ENCODE measurements at places on chromosomes 11 and 22.

- no peak for DNase-seq
Observed at GRCh38 chr11:104881117-104881794, 17.0 kb downstream of the CASP12 start.

- no peak for DNase-seq
Observed at GRCh38 chr11:111846063-111846462, 25.3 kb downstream of the ALG9 start.

- DNase-seq, result no peak
Observed at GRCh38 chr11:46280706-46281105, 3.2 kb downstream of the CREB3L1 start.

DNA sequence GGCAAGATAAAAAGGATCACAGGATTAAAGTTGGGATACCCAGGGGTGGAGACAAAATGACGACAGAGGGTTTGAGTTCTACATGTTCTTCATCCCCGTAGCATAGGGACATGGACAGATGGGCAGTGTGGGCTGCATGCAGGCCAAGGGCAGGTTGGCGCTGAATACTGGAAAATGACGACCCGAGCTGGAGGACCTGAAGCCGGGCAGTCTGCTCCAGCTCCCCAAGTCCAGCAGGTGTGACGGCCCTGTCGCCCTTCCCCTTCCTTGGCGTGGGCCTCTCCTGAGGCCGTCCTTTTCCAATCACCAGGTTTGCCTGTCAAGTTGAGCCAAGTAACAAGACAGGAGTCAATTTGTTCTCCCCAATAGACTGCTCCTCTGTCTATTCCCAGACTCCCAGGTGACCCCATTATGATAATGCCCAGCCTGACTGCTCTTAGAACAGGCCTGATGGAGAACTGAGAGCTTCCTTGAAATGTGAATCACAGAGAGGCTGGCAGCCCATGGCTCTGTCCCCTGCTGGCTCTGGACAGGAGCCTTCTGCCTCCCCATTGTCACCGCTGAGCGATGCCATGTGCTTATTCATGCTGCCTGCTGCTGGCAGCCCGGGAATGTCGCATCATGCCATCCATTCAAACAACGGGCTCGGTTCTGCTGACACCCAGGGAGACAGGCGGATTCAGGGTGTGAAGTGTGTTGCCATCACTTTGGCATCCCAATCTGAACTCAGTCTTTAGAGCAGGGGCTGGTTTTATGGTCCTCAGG lies 392.1 kb downstream of the NTM start:
- no peak for DNase-seq

GRCh38 chr11:8106679-8107078 lies 25.7 kb downstream of the TUB start:
- no peak for DNase-seq

DNA sequence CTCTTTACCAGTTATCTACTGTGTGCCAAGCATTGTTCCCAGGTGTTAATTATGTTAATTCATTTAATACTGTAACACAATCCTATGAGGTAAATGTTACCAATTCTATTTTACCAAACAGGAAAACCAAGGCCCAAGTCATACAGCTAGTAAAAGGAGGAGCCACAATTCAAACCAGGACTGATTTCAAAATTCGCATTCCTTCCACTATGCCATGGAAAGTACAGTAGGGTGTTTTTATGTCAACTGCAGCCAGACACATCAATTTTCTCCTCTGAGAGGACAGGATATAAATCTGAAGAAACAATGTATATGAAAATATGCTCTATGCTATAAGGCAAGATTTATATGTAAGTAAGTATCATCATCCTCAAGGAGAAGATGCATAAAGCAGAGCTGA lies 104.3 kb downstream of the RPL27A start:
- DNase-seq, result no peak

DNA sequence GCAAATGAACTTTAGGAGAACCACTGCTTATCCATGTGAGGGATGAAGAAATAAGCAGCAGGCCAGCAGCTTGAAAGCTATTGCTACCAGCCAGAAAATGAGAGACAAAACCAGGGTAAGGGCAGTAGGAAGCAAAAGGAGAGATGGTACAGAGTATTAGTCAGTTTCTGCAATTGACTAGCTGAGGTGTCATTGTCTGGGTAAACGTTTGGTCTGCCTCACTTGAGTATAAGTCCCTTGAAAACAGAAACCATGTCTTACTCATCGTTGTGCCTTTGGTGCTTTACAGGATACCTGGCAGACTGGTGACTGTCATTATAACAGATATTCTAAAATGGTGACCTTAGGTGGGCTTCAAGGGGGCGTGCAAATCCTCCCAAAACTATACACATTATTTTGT lies 63.9 kb upstream of the USP47 start:
- no peak for DNase-seq

DNA sequence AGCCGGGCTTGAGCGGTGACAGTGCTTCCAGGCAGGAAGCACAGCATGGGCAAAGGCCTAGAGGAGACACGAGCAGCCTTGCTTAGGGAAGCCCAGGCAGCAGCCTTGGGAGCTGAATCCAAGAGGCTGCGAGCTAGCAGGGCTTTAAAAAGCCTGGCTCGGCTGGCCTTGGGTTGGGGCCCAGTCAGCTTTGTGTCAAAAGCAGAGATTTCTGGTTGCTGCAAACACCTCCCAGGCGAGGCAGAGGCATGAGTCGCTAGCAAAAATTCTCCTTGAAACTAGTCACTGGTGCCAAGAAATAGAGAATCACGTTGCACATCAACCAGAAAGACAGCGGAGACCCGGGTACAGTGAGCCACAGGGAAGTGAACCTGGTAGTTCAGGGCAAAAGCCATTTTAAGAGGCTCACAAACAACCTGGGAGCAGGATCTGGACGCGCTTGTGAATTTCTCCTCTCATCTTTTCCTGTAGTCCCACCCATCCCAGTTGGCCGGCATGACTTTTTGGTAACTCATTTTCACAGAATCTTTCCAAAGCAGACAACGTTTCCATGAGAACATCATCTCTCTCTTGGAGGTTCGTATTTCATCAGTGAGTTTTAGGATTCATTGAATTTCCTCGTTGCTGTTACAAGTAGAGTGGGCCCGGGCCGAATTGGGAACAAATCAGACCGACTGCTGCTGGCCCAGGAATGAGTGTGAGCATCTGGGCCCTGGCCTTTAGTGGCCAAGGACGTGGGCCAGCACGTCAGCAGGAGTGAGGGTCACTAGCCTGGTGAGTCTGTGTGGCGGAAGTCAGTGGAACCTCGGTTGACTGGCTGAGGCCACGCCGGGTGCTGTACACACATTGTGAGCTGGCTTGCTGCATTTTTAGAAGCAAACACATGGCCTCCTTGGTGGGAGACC lies 16.4 kb upstream of the FGF4 start:
- no peak for DNase-seq

DNA sequence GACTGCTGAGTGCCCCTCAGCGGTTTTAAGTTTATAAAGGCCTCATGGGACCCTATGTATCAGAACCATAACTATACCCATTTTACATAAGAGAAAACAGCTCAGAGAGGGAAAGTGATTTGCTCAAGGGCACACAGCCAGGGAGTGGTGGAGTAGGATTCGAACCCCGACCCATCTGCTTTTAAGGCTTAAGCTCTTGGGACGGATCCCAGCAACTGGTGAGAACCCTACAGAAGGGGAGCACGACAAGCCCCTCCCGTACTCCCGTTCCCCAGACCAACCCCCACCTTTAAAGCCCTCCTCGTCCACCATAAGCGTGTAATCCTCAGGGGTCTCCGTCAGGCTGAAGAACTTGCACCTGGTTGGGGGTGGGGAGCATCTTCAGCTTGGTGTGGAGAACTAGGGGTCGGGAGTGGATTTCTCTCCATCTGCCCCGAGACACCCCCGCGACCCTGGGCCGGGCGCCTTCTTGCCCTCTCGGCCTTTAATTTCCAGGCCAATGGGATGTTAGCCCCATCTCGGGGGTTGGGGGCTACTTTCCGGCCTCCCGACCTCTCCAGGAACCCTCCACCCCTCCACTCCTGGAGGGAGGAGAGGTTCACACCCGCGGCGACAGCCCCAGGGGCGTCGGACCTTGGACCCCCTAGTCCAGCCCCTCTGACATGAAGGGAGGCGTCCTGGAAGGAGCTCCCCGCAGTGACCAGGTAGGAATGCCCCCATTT lies 725 bp downstream of the CASTOR1 start:
- no peak for DNase-seq

- DNase-seq, result no peak
Observed at GRCh38 chr11:15406851-15407351, 292.2 kb downstream of the INSC start.

- no peak for DNase-seq
Observed at GRCh38 chr11:126026579-126026978, 36.1 kb downstream of the CDON start.

DNA sequence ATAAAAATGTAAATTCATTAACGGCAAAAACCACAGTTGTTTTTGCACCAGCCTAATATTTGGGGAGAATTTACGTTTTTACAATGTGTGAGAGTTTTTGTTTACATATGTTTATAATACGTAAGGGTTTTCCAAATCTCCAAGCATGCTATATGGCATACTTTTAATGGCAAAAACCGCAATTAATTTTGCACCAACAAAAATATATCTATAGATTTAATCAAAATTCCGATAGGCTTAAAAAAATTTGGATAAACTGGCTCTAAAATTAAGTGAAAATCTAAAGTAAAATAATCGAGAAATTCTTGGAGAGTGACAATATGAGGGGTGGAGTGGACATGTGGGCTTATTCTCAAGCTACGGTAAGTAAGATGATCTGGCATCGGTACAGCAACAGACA lies 22.8 kb downstream of the KRTAP5-6 start:
- no peak for DNase-seq

GRCh38 chr11:23729088-23729487 lies 767.8 kb upstream of the LUZP2 start:
- no peak for DNase-seq

DNA sequence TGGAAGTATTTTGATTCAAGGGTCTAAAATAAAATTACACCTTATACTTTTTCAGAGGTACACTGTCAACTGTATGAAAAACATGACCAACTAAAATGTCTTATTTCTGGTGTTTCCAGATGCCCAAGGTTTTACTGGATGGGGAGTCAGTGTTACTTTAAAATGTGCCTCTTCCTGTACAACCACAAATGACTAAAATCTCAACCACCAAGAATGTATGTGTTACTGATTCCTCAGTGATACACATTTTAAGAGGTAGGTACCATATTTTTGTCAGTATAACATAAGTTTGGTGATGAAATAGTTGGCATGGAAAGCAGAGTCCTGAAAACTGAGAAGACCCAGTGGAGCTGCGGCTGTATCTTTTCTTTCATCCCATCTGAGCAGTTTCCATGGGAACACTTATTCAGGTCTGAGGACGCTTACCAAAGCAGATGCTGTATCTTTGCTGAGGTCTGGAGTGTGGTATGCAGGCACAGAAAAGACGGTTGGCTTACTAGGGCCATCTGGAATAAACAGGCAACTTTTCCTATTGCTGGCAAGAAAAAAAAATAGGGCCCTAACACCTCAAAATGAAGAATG lies 21.2 kb upstream of the TP53AIP1 start:
- no peak for DNase-seq

GRCh38 chr11:103877221-103877620 lies 159.2 kb upstream of the DDI1 start:
- no peak for DNase-seq
